ENCODE measurements at places on chromosomes 13 and 19. TPM values are rescaled to one million over a fixed set of nuclear protein-coding genes. Genes with fewer than 3 reads are reported as not detected.
A peak's percentile ranks its signal among the peaks of the same experiment; 100 is the strongest.

DNA sequence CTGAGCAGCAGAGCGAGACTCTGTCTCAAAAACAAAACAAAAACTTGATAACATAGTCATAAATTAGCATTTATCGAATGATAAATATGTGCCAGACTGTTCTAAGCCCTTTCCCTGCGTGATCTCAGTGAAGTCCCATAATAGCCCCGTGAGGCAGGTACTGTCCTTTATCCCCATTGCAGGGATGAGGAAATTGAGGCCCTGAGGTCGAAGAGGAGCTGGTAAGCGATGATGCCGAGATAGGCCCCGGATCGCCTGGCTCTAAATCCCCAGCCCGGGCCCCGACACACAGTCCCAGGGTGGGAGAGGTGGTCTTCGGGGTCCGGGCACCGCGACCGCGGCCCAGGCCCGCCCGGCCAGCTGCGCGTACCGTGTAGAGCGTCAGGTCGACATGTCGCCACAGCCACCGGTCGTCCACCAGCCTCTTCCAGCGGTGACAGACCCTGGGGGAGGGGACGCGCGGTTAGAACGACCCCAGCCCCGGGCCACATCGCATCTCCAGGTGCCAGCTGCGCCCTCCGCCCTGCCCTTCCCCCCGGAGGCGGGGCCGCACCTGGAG is 625 bp downstream of the FBXL12 start:
- no peak for DNase-seq

DNA sequence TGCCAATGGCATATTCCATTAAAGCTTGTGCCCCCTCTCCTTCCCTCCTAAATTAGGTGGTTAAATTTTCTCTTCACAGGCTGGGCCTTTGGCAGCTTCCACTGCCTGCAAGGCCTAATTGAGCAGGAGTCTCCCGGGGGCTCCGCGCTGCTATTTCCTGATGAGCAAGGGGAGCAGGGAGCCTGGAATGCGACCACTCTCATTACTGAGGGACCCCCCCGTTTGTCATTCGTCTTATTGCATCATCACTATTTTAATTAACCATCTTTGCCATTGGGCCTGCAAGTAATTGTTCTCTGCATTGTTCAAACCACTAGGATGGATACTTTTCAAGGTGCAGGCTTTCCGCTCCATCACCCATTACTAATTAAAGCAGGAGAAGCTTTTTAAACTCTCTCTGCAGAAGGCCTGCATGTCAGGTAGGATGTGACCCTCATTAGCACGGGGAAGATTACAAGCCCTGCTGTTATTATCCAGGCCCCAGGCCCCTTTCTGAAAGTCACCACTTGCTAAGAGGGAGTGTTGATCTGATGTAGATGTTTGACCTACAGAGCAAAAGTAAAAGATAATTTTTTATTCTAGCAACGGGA is 142.3 kb downstream of the OXGR1 start:
- DNase-seq: no peak

GRCh38 chr13:30234619-30235162 is 72.7 kb downstream of the KATNAL1 start:
- no peak for DNase-seq

The ZNF552 gene
- polyA plus RNA-seq: 2.7 TPM

GRCh38 chr19:2591537-2592291 is 110.8 kb downstream of the GNG7 start:
- DNase-seq: no peak

DNA sequence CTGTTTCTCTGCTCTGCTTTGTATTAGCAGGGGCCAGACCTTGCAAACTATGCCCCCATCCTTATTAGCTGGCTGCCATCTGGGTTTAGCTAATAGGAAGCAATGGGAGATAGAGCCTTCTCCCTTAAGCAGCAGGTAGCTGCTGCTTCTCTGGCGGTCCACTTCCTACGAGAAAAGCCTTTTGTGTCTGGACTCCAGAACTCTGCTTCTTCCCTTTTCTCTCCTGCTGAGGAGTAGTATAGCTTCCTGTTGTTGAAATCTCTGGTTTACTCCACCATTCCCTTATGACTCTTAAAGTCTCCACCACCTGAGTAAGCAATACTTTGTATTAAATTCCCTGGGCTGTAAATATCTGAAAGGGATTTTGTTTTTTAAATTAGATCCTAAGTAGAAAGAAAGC is 147.1 kb downstream of the DNAJC15 start:
- DNase-seq: no peak

The HSPB6 gene
- not detected for polyA plus RNA-seq

The MEIOSIN gene
- 0.01 TPM for polyA plus RNA-seq

DNA sequence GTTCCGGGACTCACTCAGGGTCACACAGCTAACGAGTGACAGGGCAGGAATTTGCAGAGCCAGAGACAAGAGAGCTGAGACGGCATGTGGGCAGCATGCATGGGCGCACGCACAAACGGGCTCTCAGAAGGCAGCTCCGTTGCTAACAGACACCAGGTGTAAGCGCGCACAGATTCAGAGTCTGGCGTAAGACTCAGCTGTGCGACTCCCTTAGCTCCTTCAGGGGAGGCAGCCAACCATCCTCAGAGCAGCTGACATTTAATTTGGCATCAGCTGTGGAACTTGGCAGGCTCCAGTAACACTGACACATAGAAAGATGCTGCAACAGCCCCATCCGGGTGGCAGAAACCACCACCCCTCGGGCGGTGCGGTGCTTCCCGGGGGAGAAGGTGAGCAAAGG is 7.5 kb upstream of the TM6SF2 start:
- DNase-seq: no peak

GRCh38 chr19:36686365-36687213 is 823 bp upstream of the ZNF567 start:
- no peak for DNase-seq

DNA sequence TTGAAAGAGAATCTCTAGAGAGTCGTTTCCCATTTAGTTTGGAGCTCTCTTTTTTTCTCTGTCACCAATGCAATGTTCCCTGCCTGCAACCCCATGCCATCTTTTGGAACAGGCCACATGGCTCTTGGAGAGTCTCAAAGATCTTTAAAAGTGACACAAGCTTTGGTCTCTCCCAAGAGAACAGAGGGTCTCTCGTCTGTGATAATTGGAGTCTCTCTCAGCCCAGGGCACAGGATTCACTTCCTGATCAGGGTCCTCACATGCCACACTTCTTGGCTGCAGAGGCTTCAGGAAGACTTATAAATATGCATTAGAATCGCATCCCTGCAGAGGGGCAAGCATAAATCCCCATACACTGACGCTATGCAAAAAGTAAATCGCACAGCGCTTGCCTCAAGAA is 240.5 kb downstream of the IRS2 start:
- DNase-seq: no peak

DNA sequence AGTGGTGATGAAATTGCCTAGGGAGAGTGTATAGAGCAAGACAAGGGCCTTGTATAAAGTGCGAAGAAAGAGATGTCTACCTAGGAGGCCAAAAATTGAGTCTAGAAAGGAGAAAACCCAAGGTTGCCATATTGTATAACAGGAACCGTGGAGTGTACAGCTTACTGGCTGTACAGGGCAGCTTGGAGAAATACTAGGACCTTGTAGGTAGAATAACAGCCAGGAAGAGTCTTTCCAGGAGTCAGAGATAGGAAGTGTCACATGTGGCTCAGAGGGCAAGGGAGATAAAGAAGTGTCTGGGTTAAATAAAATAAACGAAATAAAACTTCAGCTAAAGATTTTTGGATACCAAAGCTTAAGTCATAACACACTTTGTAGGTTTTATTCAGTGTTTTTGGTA is 12.4 kb downstream of the CDK8 start:
- DNase-seq: no peak

DNA sequence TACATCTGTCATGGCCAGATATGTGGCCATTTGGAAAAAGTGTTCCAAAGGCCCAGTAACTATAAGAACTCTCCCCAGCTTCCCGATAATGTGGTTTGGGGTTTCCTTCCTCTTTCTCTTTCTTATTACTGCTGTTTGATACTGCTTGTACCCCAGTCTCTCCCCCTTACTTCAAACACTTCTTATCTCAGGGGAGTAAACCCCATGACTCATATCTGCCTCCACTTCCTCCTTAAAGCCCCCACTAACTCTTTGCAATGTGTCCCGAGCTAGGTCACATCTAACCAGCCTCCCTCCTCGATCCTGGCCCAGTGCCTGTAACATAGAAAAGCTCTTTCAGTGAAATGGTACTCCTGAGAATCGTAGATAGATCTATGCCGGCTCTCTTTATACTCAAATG is 82.4 kb upstream of the STARD13 start:
- no peak for DNase-seq

DNA sequence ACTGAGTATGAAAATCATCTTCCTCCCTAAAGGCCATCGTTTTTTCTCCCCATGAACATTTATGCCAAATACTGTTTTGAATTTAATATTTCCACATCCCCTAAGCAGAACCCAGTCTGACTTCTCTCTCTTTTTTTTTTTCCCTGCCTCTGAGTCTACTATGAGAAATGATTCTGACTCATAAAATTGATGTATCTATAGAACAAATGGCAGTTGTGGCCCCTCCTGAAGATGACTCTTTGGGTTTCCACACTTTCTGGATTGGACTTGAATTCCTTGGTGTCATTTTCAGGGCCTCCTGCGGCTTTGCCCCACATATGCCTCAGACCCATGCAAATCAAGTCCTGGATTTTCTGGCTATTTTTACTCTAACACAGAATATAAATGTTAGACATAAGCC is 22.7 kb upstream of the NAXD start:
- no peak for DNase-seq

The PBX4 gene
- polyA plus RNA-seq: 2.2 TPM

The ECSIT gene
- 28.5 TPM for polyA plus RNA-seq

The CEACAM7 gene
- not detected for polyA plus RNA-seq

DNA sequence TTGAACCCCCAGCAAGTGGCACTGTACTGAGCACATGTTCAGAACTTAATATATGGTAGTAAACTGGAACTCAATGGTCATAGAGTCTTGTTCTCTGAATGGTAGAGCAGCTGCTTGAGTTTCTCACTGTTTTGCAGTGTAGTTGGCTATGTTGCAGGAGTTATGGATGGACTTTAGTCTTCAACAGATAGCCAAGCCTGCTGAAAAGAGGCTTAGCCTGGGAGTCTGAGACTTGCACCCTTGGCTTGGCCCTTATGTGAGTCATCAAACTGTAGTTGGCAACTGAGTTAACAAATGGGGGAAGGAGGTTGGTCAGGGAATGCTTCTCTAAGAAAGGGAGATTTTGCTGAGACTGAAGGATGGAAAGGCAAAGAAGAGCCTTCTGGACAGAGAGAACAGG is 62.5 kb downstream of the C13orf42 start:
- DNase-seq: no peak

DNA sequence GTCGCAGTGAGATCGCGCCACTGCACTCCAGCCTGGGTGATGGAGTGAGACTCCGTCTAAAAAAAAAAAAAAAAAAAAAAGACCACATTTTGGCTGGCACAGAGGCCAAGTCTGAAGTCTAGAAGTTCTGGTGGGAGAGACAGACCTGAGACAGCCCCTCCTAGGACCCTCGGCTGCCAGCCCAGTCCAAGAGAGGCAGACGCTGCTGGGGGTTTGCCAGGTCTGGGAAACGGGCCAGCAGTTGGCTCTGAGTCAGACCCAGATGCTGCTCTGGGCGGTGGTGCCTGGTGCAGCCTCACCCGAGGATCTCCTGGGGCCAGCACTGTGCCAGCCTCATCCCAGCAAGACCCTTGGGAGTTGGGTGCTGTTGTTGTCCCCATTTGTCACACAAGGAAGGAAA is 5.8 kb downstream of the FCHO1 start:
- peak; percentile 59 for DNase-seq

DNA sequence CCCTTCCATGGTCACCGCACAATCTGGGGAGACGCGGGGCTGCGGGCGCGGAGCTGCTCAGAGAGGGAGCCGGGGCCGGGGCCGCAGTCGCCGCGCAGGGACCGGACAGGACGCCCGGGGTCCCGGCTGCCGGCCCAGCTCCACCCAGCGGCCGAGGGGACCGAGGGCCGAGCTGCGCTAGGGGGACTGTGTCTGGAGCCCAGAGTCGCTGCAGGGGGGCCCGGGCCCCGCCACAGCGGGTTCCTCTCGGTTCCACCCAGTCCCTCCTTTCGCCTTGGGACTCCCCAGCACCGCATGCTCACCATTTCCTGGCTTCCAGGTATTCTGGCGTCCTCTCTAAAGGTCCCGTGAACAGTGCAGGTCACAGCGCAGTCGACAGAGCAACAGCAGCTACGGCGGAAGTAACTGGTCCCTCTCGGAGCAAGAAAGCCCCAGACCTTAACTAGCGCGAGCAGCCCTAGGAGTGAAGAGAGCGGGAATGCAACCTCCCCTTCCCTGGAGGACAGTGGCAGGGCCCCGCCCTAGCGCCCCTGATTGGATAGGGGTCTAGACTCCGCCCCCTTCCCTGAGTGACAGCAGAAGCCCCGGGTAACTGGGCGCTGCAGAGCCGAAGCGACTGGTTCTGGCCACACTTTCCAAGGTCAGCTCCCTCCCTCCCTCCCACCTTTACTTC is at the start of gene ZNF878:
Gene ZNF878, minus strand, starts transcription at position 465 of the 673 bp plus-strand sequence. Its CDS starts 160 bp downstream, at position 305.
- peak; percentile 76 for DNase-seq

- no peak for DNase-seq
These were observed 485.5 kb upstream of the KLHL1 start for GRCh38 chr13:70593716-70594115.

DNA sequence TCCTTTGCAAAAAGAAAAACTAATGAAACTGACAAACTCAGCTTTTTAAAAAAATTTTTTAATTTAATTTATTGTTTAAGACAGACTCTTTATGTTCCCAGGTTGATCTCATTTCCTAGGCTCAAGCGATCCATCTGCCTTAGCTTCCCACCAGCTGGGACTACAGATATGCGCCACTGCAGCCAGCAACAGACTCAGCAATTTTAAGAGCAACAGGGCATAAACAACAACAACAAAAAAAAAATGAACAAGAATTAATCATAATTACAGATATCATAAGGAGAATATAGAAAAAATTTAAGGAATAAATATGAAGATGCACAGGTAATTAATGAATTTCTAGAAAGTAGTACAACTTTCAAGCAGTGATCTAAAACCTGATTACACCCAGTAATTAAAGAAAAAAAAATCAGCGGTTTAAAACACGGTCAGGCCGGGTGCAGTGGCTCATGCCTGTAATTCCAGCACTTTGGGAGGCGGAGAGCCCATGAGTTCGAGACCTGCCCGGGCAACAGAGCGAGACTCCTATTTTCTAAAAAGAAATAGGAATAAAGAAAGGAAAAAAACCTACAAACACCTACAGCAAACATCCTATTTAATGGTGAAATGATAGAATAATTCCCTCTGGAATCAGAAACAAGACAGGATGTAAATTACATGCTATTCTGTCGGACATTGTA is 1.4 kb downstream of the ZNF699 start:
- no peak for DNase-seq

- DNase-seq: no peak
These were observed 12.1 kb downstream of the NDFIP2 start for GRCh38 chr13:79492918-79493594.

The LYPD3 gene
- 29.8 TPM for polyA plus RNA-seq

- no peak for DNase-seq
These were observed 573.7 kb downstream of the GPC6 start for GRCh38 chr13:93800342-93800741.
